ENCODE measurements at places on chromosomes 12 and 14. TPM values are rescaled to one million over a fixed set of nuclear protein-coding genes. Genes with fewer than 3 reads are reported as not detected.

The HNRNPA1 gene
- total RNA-seq, result 1,366 TPM

The SOX5 gene
- 32.8 TPM for total RNA-seq

The MSRB3 gene
- total RNA-seq, result 2.2 TPM

The KLHDC2 gene
- total RNA-seq, result 60.0 TPM

The VRTN gene
- total RNA-seq, result not detected

The LMNTD1 gene
- 1.5 TPM for total RNA-seq

The MYO1H gene
- total RNA-seq, result 0.79 TPM

The CLMN gene
- 23.0 TPM for total RNA-seq

The SYT1 gene
- 35.5 TPM for total RNA-seq

The IL26 gene
- total RNA-seq, result not detected

The CMKLR1 gene
- total RNA-seq, result 0.50 TPM

Data from type B pancreatic cell (in vitro differentiated cells).